ENCODE measurements at places on chromosomes 16 and 17. TPM values are rescaled to one million over a fixed set of nuclear protein-coding genes. Genes with fewer than 3 reads are reported as not detected.

DNA sequence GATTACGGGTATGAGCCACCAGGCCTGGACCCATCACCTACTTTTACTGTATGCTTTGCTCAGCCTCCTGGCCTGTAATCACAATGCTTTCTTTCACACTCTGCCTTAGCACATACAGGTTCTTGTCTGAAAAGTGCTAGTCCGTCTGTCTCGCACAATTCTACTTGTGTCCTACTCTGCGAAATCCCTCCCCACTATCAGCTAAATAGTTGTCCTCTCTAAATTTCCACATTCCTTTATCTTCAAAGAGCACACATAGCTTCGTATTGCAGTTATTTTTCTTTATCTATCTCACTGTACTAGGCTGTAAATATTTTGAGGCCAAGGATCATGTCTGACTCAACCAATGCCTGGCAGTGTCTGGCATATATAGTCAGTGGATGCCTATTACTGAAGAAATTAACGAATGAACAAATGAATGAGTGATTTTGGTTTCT lies 38.5 kb upstream of the ETV4 start:
- DNase-seq, result no peak

DNA sequence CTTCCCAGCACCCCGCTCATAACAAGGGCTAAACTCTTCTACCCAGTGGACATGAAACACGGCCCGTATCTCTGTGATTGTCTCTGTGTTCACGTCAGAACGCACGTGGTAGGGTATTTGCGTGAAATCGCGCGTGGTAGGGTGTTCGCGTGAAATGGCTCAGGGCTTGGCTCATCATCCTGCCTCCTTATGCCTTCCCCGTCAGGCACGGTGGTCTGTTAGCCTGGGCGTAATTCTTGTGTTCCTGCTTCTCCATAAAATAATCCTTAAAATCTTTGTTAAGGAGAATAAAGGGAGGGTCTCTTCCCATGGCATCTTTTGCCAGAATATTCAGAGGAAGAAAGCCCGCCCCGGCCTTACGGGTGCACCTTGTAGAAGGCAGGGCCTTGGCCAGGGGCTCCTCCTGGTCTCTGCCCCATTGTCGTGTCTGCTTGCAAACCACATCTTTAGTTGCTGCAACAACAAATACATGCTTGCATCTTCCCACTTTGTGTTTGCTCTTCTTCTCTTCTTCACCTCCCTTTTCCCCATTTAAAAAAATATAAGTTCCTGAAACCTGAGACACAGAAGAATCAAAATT lies 116.7 kb upstream of the CHMP6 start:
- no peak for DNase-seq

DNA sequence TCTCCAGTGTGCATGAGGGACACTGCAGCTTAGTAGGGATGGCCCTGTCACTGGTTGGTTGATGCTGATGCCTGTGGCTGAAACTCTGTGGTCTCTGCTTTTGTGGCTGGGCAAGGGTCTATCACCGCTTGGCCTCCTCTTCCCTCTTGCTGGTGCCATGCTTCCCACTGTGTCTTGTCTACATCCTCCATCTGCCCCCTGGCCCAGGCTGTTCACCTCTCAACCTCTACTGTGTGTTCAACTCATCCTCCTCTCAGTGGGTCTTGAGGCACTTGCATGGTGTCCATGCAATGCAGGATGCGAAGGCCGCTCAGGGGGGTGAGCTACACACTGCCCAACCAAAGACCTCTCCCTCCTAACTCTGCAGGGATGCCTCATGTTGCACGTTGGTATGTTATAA lies 19.8 kb upstream of the SHISA6 start:
- no peak for DNase-seq

DNA sequence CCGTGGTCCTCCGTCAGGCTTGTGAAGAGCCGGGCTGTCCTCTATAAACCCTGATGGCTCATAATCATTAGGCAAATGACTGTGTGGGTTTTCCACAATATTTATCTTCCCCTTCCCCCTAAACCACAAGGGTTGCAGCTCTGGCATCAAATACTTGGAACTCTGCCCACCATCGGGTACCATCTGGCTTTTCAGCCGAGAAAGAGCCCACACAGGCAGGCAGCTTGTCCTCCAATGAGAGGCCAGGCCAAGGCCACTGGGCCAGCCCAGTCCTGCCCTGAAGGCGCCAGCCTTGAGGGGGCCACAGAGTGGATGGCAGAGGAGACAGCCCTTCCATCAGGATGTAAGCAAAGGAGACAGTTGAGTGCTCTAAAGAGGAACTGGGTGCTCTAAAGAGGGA lies 31.8 kb upstream of the NAT9 start:
- DNase-seq, result no peak

DNA sequence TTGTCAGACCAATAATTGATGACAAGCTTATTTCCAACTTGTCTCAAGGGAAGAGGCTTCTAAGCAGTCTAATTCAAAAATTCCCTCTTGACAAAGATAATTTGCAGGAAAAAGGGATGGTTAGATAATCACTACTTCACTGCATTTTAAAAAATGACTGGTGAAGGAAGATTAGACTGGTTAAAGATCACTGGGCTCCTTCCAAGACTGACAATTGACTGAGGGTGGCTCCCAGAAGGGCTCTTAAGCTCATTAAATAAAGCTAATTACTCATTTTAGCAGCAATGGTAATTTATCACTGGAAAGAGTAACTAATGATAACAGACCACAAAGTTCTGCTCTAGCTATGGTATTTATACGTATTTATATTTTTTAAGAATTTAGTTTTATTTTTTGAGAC lies 4.4 kb upstream of the HEATR3 start:
- no peak for DNase-seq

- peak; percentile 50 for DNase-seq
Observed at GRCh38 chr17:45640141-45640850, 143.8 kb upstream of the CRHR1 start.

- DNase-seq, result no peak
Observed at GRCh38 chr16:28872952-28873351, 5.3 kb upstream of the ATP2A1 start.

DNA sequence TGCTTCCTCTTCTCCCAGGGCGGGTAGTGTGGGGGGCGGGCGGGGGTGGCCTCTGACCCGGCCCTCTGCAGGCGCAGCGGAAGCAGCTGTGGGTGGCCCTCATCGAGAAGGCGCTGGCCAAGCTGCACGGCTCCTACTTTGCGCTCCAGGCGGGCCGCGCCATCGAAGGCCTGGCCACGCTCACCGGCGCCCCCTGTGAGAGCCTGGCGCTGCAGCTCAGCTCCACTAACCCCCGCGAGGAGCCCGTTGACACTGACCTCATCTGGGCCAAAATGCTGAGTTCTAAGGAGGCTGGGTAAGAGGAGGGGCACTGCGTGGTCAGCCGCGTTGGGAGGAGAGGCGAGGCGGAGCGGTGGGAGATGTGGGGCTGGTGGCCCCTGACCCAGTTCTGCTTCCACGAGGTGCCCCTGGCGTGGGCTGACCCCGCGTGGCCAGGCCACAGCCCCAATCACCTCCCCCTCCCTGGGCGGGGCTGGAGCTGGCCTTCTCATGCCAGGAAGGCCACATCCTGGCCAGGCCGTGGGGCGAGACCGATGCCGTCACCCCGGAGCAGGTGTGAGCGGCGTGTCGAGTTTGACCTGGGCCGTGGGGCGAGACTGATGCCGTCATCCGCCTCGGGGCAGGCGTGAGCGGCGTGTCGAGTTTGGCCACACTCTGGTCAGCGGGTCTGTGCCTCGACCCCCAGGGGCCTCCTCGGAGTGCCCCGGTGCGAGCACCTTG lies 10.5 kb upstream of the PRR35 start:
- DNase-seq, result no peak

DNA sequence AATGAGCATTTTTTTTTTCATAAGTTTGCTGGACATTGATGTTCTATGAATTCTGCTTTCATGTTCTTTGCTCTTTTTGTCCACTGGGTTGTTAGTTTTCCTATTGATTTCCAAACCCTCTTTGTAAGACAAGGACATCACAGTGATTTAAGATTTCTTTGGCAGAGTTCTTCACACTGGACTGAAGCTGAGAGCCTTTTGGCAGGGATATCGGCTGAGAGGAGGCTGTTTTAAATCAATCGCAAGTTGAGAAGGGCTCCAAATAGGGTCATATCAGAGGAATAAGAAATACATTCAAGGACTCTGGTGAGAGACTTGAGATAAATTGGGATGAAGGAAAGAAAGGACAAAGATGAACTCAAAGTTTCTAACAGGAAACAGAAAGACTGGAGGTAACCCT lies 165.8 kb upstream of the AXIN2 start:
- no peak for DNase-seq

DNA sequence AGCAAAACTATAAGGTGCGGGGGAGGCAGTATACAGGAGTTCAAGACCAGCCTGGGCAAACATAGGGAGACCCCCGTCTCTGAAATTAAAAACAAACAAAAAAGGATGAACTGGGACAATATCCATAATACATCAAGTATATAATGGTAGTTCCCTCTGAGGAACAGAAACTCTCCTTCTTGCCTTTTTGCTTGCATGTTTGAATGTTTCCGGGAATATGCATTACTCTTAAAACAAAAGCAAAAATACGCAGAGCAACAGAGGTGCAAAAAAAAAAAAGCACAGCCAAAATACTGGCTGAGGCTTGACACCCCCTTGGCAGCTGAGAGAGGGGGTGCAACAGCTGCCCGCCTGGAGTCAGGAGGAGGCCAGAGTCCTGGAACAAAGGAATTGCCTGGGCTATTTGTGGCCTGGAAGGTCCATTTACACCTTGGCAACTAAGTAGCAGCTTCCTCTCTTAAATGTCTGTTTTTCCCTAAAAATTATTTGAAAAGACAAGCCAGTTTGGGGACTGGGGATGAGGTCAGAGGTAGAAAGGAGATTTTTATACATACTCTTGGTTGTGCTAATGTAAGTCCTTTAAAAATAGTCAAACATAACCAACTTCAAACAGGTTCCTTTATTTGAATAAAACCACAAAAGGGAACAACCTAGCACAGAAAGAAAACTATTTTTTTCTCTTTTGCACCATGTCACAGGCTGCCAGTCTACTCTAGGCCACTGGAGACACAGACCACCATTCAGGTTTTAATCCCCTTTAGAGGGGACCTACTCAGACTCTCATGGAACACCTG lies 19.5 kb downstream of the USP7 start:
- no peak for DNase-seq

- no peak for DNase-seq
Observed at GRCh38 chr17:31060791-31061550, 33.8 kb upstream of the NF1 start.

DNA sequence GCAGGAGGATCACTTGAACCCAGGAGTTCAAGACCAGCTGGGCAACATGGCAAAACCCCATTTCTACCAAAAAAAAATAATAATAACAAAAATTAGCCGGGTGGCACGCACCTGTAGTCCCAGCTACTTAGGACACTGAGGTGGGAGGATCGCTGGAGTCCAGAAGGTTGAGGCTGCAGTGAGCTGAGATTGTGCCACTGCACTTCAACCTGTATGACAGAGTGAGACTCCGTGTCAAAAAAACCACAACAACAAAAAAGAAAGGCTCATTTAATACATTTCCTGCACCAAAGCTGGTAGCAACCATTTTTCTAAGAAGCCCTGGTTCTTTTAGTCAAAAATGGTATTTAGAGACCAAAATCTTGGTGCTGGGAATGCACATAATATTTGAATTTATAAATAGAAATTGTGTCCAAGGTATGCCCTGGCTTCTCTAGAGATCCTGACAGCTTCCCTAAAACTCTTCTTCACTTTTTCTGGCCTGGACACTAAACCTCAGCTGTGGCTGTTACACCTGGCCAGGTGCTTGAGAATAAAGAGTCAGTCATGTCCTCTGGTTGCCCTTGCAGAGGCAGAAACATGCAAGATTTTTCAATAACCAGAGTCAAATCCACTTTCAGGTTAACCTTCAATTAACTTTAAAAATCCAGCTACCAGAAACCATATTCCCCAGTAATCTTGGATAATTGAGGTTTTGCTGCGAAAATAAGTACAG lies 35.9 kb downstream of the SCNN1B start:
- no peak for DNase-seq

- no peak for DNase-seq
Observed at GRCh38 chr17:5234645-5235576, at the start of gene SCIMP. TSS of gene SCIMP (minus strand) at chr17:5234860. CDS start at chr17:5234755, 105 bp downstream.

Gene FOXC2
- total RNA-seq, result 9.6 TPM

Gene OTOP2
- total RNA-seq, result not detected

Gene HBM
- 56.1 TPM for total RNA-seq

Gene KRT24
- total RNA-seq, result not detected

Gene GPRC5C
- total RNA-seq, result 16.3 TPM

Gene MBTPS1
- 84.3 TPM for total RNA-seq

Gene SPIRE2
- 14.1 TPM for total RNA-seq

Gene SLC22A31
- not detected for total RNA-seq

Gene GLP2R
- 1.8 TPM for total RNA-seq

Gene TBX6
- total RNA-seq, result 0.20 TPM

Gene ABCC11
- 0.22 TPM for total RNA-seq

Gene CSF3
- total RNA-seq, result not detected

Data from spinal cord (tissue), 10 donors.